Gastroesophageal sphincter (tissue), 4 donors: ENCODE measurements at places on chromosomes 13 and 19. TPM values are rescaled to one million over a fixed set of nuclear protein-coding genes. Genes with fewer than 3 reads are reported as not detected.
A peak's percentile ranks its signal among the peaks of the same experiment; 100 is the strongest.

DNA sequence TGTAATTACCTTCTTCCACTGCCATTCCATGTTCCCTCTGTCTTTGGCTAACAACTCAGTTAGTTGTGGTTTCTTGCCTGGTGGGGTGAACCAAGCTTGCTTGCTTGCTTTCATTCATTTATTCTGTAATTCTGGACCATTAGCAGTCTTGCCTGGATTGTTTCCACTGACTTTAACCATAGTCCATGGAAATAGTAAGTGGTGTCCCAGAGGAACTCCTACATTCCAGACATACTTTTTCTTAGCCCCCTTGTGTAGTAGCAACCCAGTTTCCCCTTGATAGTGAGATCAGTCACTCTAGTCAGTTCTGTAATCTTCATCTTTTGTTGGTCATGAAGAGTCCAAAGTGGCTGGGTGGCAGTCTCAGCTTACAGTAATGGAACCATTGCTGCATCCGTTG lies 23.2 kb downstream of the PDS5B start:
- ATAC-seq = no peak

DNA sequence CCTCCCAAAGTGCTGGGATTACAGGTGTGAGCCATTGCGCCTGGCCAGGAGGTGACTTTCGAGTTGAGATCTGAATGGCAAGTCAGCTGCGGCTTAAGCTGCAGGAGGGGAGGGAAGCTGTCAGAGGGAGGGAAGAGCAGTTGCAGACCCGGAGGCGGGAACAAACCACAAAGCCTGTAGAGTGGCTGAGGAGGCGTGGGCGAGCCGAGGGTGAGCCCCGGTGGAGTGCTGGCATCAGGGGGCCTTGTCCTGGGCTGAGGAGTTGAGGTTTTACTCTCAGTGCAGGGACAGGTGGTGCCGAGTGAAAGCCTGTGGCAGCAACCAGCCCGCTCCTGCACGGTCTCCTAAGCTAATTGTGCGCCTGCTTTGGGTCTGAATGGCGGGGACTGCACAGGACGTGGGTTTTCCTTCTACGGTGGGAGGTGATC lies 24.2 kb downstream of the PPP1R37 start:
- ATAC-seq = no peak

GRCh38 chr13:31274390-31274789 lies 74.6 kb downstream of the B3GLCT start:
- no peak for ATAC-seq

CLEC4M gene
- total RNA-seq = not detected

- no peak for ATAC-seq
Measured at GRCh38 chr13:93477238-93477637, 250.6 kb downstream of the GPC6 start.

CD33 gene
- 2.8 TPM for total RNA-seq

DNA sequence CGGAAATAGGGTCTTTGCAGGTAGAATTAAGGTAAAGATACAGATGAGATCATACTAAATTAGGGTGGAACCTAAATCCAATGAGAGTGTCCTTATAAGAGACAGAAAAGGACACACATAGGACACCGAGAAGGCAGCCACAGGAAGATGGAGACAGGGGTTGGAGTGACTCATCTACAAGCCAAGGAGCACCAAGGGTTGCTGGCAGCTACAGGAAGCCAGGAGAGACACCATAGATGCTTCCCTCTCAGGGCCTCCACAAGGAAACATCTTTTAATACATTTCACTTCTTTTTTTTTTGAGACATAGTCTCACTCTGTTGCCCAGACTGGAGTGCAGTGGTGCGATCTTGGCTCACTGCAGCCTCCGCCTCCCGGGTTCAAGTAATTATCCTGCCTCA lies 10.1 kb downstream of the TMEM143 start:
- ATAC-seq = no peak

DNA sequence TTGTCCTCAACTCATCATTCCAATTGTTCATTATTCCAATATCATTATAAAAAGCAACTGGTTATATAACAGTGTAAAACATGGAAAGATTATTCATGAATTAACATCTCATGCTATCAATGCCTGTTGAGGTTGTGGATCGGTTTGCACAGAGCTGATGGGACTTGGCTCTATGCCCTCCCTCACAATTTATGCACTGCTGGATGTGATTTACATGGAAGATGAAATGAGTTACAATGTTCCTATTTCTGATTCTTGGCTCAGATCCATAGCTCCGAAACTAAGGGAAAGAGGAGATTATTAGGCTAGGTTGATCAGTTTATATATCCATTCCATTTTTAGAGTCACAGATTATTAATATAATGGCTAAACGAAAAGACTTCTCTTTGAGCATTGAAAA lies 38.6 kb downstream of the SCEL start:
- ATAC-seq = no peak

DNA sequence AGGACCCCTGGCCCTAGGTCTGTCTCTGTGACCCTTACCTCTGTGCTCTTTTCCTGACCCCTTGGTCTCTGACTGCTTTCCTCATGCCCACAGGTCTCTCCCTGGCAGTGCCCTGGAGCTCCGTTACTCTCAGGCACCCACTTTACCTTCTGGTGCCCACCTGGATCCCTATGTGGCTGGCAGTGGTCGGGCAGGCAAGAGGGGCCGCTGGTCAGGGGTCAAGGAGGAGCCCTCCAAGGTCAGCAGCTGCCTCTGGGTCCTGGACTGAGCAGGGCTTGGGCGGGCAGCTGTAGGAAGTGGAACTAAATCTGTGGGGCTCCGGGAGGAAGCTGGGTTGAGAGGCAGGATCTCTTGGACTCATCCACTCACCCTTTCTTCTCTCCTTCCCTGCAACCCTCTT lies 16.3 kb downstream of the PPFIA3 start:
- ATAC-seq = no peak

- ATAC-seq = no peak
Measured at GRCh38 chr19:6087074-6087571, 23.2 kb downstream of the RFX2 start.

DNA sequence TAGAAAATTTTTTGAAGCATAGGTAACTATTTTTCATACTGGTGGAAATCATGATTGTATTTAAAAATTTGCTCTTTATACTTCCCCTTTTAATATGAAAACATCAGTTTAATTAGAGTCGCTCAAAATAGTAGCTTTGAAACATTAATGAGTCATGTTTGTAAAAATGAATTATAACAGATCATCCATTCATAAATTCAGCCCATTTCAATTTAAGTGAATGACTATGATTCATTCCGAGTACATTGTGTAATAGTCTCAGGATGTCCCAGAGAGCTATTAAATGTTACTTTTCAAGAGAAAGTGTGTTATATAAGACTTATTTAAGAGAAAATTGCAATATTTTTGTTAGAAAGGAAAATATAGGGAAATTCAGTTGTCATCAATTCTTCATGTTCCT lies 111.0 kb downstream of the FNDC3A start:
- peak; percentile 51 for ATAC-seq

GPR12 gene
- not detected for total RNA-seq

- ATAC-seq = peak; percentile 48
Measured at GRCh38 chr13:39915418-39915817, 260.0 kb downstream of the COG6 start.

DNA sequence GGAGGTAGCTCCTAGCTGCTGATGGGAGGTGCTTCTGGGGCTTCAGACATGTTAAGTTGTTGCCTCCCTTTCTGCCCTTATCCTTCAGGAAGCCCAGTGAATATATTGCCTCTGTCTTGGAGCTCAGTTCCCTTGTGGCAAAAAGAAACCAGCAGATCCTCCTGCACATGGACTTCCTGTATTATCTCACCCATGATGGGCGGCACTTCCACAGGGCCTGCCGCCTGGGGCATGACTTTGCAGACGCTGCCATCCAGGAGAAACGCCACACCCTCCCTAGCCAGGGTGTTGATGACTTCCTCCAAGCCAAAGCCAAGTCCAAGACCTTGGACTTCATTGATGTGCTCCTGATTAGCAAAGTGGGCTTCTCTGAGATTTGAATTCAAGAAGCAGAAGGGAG lies 6.0 kb upstream of the CYP4F12 start:
- ATAC-seq = no peak

CGB2 gene
- not detected for total RNA-seq

DNA sequence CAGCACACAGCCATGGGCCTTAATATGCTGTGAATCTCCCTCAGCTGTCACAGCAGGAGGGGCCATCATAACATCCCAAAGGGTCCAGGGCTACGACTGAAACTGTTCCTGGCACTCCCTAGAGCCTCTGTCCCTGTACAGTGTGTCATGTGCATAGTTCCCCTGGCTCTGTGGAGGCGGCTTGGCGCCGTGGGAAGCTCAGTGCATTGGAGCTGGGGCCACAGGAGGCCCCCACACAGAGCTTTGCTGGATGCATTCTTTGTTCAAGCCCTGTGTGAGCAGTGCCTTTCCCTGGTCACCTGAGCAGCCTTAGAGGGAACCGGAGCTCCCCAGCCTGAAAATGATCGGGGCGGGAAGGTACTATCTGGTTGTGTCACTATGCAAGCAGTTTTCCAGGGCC lies 21.4 kb downstream of the UBXN6 start:
- ATAC-seq = no peak

GRCh38 chr19:46725036-46725820 lies 8.3 kb upstream of the PRKD2 start:
- ATAC-seq = no peak

DNA sequence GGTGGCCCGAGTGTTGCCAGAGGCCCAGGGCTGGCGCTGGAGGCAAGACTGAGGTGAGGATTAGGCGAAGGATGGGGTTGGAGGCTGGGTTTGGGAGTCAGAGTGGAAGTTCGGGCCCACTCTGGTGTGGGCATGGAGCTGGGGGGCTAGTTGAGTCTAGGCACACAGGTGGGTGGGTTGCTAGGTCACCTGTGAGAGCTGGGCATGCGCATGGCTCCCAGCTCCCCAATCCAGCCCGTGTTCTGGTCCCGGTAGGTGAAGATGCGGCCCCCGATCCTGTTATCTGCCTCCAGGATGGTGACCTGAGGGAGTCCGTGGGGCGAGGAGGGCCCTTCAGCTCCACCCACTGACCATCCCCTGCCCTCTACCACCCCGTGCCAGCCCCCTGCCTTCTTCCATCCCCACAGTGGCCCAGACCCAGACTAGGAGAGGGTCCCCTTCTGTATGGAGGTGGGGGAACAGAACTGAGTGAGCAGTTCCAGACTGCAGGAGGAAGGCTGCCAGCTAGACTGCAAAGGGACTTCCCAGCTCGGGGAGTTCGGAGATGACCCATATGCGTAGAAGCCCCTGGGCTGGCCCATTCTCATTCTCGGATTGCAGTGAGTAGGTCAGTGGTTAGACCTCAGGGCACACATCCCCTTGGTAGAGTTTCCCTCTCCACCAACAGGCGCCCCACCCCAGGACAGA lies 1.7 kb downstream of the IL4I1 start:
- ATAC-seq = no peak

GRCh38 chr19:38838208-38838985 lies 6.8 kb upstream of the ECH1 start:
- no peak for ATAC-seq

GRCh38 chr13:25802579-25802978 lies 249.2 kb downstream of the SHISA2 start:
- no peak for ATAC-seq

DNA sequence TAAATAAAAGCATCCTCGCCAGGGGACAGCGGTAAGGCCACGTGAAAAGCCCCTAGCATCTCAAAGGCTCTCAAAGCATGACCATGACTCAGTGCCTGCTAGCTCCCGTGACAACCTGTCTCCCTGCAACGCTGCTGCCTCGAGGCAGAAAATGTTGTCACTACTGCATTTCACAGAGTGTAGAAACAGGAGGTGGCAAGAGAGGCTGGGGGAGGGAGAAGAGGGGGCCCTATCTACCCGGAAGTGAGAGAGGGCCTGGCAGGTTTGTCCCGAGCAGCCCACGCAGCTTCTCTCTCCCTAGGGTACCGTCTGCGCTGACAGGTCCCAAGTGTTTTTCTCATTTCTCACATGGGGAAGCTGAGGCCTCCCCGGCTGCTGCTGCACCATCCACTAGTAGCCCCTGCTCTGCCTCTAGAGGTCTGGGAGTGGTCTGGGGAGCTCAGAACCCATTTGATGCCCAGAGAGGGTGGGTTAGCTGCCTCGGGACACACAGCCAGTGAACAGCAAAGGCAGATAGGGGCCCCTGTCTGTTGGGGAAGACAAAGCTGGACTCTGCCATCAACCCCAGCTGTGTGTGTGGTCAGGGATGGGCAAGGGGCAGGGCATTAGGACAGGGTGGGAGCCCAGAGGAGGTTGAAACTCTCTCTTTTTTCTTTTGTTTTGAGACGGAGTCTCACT lies 3.7 kb downstream of the TINCR start:
- ATAC-seq = no peak
